LNCaP clone FGC (cell line): ENCODE measurements at places on chromosomes 4 and X.
A peak's percentile ranks its signal among the peaks of the same experiment; 100 is the strongest.

DNA sequence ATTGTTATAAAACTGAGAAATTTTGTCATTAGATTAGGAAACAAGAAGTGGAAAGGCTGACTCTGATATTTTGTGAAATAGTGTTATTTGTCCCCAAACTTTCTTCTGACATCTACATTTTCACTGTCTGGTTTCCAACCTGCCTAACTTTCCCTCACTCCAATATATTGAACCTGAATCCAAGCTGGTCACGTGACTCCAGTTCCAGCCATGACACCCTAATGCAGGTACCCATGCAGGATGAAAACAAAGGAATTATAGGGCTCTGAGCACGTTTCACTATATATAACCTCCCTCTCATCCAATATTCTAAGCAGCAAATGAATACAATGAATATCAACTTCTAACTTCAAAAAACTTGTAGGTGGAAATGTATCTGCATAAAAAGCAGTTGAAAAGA, 231.6 kb downstream of the TLL1 start:
- no peak for DNase-seq

DNA sequence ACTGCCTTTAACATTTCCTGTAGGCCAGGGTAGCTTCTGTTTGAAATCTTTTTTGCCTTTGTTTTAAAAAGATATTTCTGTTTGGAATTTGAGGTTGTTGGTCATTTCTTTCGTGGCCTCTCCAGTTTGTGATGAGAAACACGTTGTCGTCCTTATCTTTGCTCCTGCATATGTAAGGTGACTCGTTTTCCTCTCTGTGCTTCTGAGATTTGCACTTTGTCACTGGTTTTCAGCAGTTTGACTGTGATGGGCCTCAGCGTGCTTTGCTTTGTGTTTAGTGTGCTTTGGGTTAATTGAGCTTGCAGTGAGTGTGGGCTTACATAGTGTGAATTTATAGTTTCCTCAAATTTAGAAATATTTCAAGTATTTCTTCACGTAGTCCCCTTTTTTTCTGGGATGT, 81.5 kb downstream of the FAM193A start:
- no peak for DNase-seq

- DNase-seq, result no peak
These were observed 1362.4 kb upstream of the ADGRL3 start for GRCh38 chr4:59837751-59838150.

DNA sequence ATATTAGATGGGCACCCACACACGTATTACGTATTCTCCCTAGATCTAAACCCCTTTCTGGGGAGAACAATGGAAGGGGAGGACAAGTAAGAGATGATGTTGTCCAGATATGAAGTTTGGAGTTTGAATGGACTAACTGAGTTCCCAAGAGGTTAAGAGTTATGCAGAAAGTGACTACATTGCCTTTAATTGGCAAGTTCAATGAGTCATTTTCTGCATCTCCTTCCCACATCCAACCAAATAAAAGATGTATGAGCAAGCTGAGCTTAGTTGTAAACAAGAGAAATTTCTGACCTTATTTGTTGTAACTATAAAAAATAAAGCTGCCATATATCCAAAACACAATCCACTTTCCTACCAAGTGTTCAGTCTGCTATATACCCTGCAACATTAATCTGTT, 50.5 kb downstream of the TIGD2 start:
- no peak for DNase-seq

- no peak for DNase-seq
These were observed 5.8 kb upstream of the DGKQ start for GRCh38 chr4:978957-979701.

GRCh38 chr4:110904435-110905065, 281.7 kb upstream of the PITX2 start:
- peak; percentile 38 for DNase-seq

DNA sequence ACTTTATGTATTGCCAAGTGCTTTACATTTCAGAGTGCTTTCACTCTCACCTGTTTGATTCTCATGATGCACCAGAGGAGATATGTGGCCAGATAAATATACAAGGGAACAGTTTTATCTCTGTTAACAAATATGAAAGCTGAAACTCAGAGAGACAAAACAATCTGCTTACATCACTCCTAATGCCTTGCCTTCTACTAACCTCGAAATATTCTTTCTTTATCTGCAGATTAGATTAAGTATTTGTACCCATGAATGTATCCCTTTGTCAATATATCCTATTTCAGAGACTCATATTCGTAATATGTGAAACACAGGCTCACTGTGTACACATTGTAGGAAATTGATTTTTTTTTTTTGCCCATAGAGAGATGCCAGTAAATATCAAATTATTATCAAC, 178.1 kb downstream of the NWD2 start:
- no peak for DNase-seq

GRCh38 chr4:162075726-162076125, 88.1 kb downstream of the FSTL5 start:
- no peak for DNase-seq

- no peak for DNase-seq
These were observed 52.2 kb downstream of the SPATA18 start for GRCh38 chr4:52103319-52103718.

DNA sequence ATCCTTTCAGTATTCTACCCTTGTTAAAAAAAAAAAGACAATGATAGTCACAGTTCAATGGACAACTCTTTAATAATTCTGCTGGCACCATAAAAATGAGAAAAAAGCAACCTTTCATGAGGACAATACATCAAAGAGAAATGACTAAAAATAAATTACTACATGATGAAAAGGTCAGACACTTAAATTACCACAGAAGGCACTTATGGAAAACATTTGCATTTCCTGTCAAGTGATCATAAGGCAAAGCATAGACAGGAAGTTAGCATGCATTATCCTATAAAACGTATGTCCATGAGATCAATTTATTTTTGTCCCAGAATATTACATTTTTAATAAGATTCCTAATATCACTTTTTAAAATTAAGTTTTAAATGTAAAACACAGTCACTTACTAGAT, 303.8 kb downstream of the SPOCK3 start:
- DNase-seq, result no peak

GRCh38 chr4:161252520-161253141, 911.2 kb downstream of the FSTL5 start:
- no peak for DNase-seq

DNA sequence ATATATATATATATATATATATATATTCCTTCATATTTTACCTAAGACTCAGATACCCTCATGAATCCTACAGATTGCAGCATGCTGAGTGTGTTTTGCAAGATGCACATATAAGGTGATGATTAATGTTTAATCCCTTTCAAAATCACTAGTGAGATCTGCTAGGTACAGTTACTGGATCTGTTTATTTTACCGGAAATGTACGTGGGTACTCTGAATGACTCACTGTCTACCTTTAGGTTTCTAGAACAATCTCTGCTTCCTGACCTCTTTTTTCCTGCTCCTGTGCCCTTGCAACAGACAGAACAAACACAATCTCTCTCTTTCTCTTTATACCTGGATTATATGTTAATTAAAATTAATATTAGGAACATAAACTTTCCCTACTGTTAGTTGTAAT, 379.6 kb downstream of the FAM133A start:
- DNase-seq, result no peak

GRCh38 chr4:74855879-74856278, 61.6 kb upstream of the BTC start:
- DNase-seq, result no peak

GRCh38 chr4:127018381-127018780, 614.4 kb upstream of the INTU start:
- DNase-seq, result no peak

GRCh38 chr4:140096483-140096861, 57.5 kb downstream of the MAML3 start:
- DNase-seq, result no peak

GRCh38 chrX:10833299-10834169, 213.1 kb upstream of the MID1 start:
- peak; percentile 50 for DNase-seq

DNA sequence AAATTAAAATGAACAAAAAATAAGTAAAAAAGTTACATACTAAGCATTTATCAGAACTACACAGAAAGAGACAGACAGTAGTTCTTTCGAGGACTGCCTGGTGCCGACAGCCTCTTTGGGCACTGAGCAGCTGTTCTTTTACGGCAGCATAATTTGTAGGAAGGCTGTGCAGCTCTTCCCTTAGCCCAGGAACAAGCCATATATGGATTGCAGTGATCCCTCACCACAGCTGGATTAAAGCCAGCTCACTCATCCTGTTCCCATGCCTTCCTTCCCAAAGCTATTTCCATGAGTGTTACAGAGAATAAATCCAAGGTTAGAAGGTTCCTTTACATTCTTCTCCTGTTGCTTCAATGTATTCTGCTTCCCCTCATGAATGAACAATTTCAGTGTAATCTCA, 71.7 kb downstream of the DDX60L start:
- peak; percentile 66 for DNase-seq

- no peak for DNase-seq
These were observed 109.9 kb upstream of the FAM47C start for GRCh38 chrX:36898301-36898700.
